ENCODE measurements at places on chromosomes 3 and 15. TPM values are rescaled to one million over a fixed set of nuclear protein-coding genes. Genes with fewer than 3 reads are reported as not detected.

DNA sequence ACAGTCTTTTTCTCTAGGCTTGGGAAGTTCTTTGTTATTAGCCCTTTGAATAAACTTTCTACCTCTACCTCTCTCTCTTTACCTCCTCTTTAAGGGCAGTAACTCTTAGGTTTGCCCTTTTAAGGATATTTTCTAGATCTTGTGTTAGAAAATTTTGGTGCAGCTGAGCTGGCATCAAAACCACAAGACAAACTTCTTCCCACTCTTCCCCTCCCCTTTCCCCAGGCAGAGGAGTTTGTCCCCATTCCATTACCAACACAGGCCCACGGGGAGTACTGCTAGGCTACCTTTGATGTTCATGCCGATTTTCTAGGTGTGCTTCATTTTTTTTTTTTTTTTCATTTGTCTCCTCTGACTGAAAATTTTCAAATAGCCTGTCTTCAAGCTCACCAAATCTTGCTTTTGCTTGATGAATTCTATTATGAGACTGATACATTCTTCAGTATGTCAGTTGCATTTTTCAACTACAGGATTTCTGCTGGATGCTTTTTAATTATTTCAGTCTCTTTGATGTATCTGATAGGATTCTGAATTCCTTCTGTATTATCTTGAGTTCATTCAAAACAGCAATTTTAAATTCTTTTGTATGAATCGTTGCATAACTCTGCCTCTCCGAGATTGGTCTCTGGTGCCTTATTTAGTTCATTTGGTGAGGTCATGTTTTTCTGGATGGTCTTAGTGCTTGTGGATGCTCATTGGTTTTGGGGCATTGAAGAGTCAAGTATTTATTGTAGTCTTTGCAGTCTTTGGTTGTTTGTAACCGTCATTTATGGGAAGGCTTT lies 112.0 kb downstream of the UBE2E2 start:
- no peaks in the 10 kb centered on the region for H3K27me3 ChIP-seq
- H3K4me1 ChIP-seq = no peaks in the 10 kb centered on the region
- no peaks in the 10 kb centered on the region for H3K36me3 ChIP-seq
- no peak for DNase-seq
- H3K27ac ChIP-seq = no peak overlapping the region
- no peak overlapping the region for H3K4me3 ChIP-seq

DNA sequence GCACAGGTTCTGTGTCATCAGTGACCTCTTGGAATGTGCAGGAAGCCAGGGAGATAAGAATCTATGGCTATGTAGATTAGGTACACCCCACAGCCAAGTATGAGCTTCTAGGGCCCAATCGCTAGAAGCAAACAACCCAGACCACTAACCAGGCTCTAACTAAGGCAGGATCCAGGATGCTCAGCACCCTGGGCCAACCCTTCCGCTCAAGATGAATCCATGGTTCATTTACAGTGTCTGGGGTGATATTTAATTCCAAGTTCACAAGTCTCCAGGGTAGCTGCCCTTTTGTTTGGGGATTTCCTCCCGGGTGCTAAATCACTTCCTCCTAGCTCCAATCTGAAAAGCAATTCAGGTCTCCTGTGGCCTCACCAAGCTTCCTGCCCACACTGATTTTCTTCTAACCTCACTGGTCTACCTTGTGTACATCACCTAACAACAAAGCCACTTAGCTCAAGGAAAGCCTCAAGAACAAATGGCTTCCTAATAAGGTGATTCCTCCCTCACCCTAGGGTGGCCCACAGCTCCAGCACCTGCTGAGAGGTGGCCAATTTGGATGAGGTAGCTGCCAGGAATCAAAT lies 2.4 kb downstream of the EHD4 start:
- peaks cover 21% of the 10 kb centered on the region for H3K4me1 ChIP-seq
- DNase-seq = no peak
- no peak overlapping the region for H3K4me3 ChIP-seq
- H3K36me3 ChIP-seq = no peaks in the 10 kb centered on the region

GPR15 gene
- 1.1 TPM for total RNA-seq

TEX55 gene
- total RNA-seq = not detected
